ENCODE measurements at places on chromosomes 2 and 18. TPM values are rescaled to one million over a fixed set of nuclear protein-coding genes. Genes with fewer than 3 reads are reported as not detected.

The ARHGEF4 gene
- 6.1 TPM for polyA plus RNA-seq

GRCh38 chr2:181334158-181334826, 122.9 kb upstream of the ITGA4 start:
- no peak for DNase-seq

DNA sequence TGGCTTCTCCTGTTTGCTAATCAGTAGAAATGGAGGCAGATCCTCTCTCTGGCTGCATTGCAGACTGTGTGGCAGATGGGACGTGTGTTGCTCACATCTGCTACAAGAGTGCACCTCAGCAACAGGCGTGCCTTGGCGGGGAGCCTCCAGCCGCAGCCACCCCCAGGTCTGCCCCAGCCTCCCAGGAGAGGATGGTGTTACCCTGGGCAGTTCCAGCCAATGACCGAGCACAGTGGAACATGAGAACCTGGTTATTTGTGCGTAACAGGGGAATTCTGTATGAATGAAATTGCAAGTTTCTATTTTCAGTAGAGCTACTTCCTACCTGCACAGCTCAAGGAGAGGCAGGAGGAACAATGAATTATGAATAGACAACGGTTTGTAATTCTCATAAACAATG, 130.6 kb upstream of the CBLN2 start:
- DNase-seq: no peak

DNA sequence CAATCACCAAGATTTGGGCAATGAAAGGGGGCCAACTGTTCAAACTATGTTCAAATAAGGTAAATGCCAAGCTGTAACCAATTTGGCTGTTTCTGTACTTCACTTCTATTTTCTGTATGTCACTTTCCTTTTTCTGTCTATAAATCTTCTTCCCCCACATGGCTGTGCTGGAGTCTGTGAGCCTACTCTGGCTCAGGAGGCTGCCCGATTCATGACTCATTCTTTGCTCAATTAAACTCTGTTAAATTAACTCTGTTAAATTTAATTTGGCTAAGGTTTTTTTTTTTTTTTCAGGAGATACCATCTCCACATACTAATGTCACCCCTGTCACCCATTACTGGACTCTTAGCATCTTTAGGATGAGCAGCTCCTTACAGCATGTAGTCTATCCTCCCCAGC, 178.8 kb upstream of the TWIST2 start:
- DNase-seq: no peak

DNA sequence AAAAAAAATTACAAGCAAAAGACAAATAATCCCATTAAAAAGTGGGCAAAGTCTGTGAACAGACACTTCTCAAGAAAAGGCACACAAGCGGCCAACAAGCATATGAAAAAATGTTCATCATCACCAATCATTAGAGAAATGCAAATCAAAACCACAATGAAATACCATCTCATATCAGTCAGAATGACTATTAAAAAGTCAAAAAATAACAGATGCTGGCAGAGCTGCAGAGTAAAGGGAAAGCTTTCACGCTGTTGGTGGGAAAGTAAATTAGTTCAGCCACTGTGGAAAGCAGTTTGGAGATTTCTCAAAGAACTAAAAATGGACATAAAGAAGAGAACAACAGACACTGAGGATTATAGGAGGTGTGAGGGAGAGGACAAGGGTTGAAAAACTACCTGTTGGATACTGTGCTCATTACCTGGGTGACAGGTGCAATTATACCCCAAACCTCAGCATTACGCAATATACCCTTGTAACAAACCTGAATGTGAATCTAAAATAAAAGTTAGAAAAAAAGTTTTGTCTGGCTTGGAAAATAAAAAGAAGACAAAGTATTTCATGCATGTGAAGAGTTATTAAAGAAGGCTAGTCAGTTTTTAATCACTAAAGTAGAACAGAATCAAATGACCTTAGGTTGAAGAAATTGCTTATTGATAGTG, 8.7 kb upstream of the ACSL3 start:
- DNase-seq: no peak

Measured in right renal pelvis (tissue), 4 donors.